ENCODE measurements at places on chromosomes 7 and 10. TPM values are rescaled to one million over a fixed set of nuclear protein-coding genes. Genes with fewer than 3 reads are reported as not detected.

Gene DCLRE1A
- total RNA-seq = 7.8 TPM

DNA sequence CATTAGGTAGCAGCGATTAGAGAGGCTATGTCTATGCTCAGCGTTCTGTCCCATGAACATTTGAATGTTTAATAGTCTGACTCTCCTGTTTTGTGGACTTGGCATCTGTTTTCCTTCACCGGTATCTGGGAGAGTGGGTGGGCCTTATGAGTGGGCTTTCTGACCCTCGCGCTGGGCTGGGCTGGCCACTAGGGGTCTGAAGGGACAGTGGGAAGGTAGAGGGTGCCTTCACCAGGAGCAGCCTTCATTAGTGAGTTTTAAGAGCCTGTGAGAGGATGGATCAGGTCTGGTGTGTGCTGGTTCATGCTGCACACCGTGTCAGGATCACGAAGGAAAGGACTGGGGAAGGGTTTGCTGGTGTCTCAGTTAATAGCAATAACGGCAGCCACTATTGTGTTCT lies 33.4 kb downstream of the DCLRE1A start:
- H3K27me3 ChIP-seq = peaks cover 9% of the 10 kb centered on the region
- DNase-seq = no peak
- H3K4me1 ChIP-seq = no peaks in the 10 kb centered on the region
- no peak overlapping the region for H3K27ac ChIP-seq

Gene CDK13
- 50.4 TPM for total RNA-seq

Gene PPP1R17
- total RNA-seq = not detected

DNA sequence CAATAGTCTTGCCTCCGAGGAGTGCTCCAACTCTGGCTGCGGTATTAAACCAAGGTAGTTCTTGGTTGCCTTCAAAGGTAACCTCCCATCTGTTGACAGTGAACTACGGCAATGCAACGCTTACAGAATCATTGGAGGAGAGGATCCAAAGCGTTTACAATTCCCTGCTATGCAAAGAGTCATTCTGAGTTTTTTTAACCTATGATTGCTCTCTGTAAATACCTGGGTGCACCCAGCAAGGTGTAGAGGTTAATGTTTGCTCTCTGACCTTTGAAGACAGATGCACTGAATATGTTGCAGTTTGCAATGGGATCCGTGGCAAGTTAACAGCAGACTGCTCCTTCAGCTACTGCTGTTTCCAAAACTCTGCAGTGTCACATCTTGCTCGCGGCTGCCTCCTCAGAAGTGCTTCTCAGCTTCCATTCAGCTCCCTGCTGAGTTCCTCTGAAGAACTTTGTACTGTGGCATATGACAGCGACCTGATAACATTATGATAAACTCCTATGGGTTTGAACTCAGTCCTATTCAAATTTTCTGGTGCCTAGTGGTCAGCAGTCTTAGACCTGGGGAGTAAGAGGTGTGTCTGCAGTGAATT lies 29.0 kb downstream of the KIAA1217 start:
- no peaks in the 10 kb centered on the region for H3K36me3 ChIP-seq
- no peak for DNase-seq
- peaks cover 4% of the 10 kb centered on the region for H3K27me3 ChIP-seq
- H3K27ac ChIP-seq = no peak overlapping the region
- no peak overlapping the region for H3K4me3 ChIP-seq
- H3K4me1 ChIP-seq = no peaks in the 10 kb centered on the region

Gene SPDYE2
- total RNA-seq = not detected

GRCh38 chr10:117921421-117921820 lies 125.3 kb downstream of the RAB11FIP2 start:
- no peak overlapping the region for H3K4me3 ChIP-seq
- no peaks in the 10 kb centered on the region for H3K36me3 ChIP-seq
- no peak for DNase-seq
- H3K4me1 ChIP-seq = no peaks in the 10 kb centered on the region

DNA sequence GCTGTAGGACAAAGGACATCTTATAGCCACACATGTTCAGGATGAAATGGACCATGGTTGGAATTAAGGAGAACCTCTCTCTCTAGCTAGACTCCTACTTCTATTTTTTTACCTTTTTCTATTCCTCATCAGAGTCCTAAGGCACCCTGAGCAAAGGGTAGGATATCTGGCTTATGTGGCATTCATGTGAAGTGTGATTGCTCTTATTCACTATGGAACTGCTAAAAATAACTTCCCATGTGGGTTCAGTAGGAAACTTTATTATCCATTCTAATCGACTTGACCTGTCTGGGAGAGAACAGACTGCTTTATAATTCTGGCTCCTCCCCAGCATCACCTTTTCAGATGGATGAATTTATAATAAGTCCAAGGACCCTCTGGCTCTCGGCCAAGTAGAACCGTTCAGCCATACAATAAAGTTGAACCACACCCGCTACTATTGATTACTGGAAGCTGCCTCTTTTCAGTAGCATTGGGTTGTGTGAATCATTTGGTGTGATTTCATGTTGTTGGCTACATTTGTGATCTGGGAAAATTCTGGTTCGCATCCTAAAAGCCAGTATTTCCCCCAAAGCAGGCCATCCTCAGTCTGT lies 117.5 kb downstream of the NRF1 start:
- no peak overlapping the region for H3K4me3 ChIP-seq
- H3K27ac ChIP-seq = no peak overlapping the region

Gene AVPI1
- 30.8 TPM for total RNA-seq

DNA sequence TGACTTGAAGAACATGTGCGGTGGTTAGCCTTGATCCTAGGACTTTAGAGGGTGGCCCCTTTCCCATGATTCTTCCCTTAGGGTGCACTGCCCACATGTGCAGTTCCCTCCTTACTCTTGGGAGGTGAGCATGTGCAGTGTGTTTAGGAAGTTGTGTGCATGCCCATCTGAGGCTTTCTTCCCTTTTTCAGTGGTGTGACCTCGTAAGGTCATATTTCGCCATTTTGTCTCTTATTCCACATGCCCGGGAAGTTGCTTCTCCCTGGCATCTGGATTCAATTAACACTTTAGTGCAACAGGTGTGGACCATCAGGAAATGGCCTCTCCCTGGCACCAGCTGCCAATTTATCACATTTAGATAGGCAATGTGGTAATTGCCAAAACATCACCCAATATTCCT lies 380.6 kb upstream of the VSTM2A start:
- no peaks in the 10 kb centered on the region for H3K27me3 ChIP-seq
- H3K27ac ChIP-seq = no peak overlapping the region
- no peaks in the 10 kb centered on the region for H3K36me3 ChIP-seq
- H3K4me3 ChIP-seq = no peak overlapping the region
- DNase-seq = no peak

DNA sequence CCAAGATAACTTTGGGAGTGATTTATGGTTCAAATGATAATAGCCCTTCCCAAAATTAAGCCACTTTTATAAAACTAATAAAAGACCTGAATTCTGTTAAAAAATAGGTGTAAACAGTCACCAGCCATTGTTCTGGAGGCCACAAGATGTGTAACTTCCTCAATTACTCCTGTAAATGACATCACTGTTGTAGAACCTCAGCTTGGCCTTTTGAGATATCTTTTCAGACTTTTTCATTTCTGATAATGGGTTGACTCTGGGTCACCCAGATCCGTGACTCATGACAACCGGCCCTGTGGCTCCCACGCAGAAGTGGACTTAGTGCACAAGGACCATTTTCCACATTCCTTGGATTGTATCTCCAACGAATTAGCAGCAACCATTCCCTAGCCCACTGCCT lies 106.6 kb downstream of the DKK1 start:
- no peak overlapping the region for H3K4me3 ChIP-seq
- no peak overlapping the region for H3K27ac ChIP-seq
- no peaks in the 10 kb centered on the region for H3K27me3 ChIP-seq
- H3K4me1 ChIP-seq = peaks cover 6% of the 10 kb centered on the region

DNA sequence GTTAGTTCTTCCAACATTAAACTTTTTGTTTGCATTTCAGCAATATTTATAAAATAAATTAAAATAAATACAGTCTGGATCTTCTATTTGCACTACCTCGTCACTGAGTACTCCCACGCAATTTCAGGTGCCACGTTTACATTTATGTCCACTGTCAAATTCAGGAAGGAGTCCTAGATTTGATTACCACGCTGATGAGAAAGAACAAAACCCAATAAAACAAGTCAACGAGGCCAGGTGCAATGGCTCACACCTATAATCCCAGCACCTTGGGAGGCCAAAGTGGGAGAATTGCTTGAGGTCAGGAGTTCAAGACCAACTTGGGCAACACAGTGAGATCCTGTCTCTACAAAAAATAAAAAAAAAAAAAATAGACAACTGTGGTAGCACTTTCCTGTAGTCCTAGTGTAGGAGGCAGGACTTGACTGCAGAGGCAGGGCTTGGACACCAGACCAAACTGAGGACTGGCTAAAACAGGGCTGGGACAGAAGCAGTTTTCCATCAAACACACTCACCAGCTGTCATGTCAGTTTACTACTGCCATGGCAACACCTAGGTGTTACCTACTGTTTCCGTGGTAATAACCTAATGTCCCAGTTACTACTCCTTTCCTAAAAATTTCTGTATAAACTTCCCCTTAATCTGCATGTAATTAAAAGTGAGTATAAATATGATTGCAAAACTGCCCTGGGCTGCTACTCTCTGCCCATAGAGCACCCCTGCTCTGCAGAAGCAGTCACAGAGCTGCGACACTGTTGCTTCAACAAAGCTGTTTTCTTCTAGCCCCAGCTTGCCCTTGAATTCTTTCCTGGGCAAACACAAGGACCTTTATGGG lies 341.7 kb downstream of the PARD3 start:
- H3K27ac ChIP-seq = no peak overlapping the region
- DNase-seq = no peak
- peaks cover 3% of the 10 kb centered on the region for H3K4me1 ChIP-seq
- H3K27me3 ChIP-seq = no peaks in the 10 kb centered on the region
- H3K36me3 ChIP-seq = no peaks in the 10 kb centered on the region
- H3K4me3 ChIP-seq = no peak overlapping the region

Gene TMEM26
- total RNA-seq = 0.56 TPM

DNA sequence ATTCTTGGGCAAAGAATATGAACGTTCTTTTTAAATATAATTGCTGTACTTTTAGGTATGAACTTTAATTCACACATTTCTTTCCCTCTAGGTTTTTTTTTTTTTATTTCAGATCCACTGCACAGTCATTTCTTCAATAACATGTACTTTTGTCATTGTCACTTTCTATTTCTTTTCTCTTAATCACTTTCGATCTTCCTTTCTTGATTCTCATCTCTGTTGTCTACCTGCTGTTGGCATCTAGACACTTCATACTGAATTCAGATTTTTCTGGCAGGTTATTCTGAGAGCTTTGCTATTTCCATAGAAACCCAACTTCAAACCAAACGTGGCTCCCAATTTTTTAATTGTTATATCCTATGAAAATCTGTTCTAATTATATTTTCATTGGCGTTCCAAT lies 211.7 kb upstream of the KLF6 start:
- H3K36me3 ChIP-seq = no peaks in the 10 kb centered on the region
- H3K4me3 ChIP-seq = no peak overlapping the region
- no peak overlapping the region for H3K27ac ChIP-seq

DNA sequence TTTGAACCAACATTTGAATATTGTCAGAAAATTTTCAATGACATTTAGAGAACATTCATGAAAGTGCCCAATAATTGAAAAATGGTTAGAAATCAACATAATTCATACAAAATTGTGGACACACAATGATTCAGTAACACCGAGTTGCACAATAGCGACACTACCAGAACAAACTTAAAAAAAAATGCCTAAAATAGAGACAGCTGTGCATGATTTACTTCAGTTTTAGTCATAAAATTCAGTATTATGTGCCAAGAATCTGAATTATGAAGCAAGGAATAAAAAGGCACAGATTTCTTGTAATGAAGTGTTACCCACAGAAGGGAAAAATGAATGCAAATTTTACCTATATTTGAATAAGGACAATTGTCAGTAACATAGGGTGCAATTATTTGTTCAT lies 396.0 kb downstream of the SEMA3D start:
- peak; percentile 62 for DNase-seq
- no peaks in the 10 kb centered on the region for H3K27me3 ChIP-seq
- no peak overlapping the region for H3K27ac ChIP-seq
- no peak overlapping the region for H3K4me3 ChIP-seq
- H3K36me3 ChIP-seq = no peaks in the 10 kb centered on the region

Gene PHYHIPL
- total RNA-seq = not detected

Gene ZNF786
- 5.8 TPM for total RNA-seq

Gene CYP26A1
- total RNA-seq = not detected

GRCh38 chr10:61961278-61961677 lies 59.8 kb downstream of the ARID5B start:
- no peaks in the 10 kb centered on the region for H3K27me3 ChIP-seq
- no peak overlapping the region for H3K27ac ChIP-seq

Gene SPACDR
- 1.1 TPM for total RNA-seq

DNA sequence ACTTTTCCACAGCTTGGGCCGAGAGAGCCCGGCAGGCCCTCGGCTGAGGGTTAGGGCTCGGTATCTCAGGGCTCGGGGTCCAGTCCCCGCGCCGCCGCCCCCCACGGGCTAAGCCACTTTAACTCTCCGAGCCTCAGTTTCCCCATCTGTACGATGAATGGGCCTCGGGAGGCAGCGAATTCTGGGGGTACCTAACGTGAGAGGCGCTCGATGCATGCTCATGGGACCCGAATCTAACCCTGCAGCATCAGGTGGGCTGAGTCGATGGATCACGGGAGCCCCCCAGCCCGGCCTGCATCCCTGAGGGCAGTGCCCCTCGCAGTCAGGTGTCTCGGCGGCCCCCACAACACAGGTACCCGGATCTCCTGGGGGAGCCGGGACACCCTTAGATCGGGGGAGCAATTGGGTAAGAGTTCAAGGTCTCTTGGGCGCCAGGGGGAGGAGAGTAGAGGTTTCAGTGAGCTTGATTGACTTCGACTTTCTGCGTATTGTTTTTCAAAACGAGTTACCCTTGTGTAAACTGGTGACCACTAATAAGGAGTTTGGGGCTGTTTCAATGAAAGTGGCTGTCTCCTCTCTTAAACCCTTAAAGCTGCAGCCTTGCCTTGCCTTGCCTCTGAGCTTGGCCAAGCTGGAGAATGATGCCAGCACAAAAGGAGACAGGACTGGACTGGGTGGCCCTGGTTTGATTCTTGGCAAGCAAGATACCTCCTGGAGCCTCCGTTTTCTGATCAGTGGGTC lies 631 bp downstream of the POR start:
- H3K27me3 ChIP-seq = no peaks in the 10 kb centered on the region
- H3K4me1 ChIP-seq = peaks cover 2% of the 10 kb centered on the region
- H3K36me3 ChIP-seq = 0 out of 2 replicates have a peak, but pooled peaks cover 1% of the 10 kb centered on the region
- peak overlapping the region; percentile 72 for H3K4me3 ChIP-seq

DNA sequence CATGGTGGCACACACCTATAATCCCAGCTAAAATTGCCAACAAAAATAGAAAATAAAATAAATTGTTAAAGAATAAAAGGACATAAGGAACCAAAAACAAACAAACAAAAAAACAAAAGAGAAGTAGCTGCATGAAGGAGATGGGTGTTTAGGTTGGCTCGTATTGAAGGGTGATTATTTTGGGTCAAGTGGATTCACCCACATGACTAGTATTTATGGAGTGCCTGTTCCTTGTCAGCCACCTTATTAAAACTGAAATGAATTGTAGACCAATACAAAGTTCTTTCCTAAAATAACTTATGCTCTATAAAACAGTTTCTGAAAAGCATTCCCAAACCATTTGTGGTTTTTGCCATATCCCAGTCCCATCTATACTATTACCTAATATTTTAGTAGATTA lies 138.7 kb downstream of the BTAF1 start:
- no peaks in the 10 kb centered on the region for H3K4me1 ChIP-seq
- H3K27me3 ChIP-seq = no peaks in the 10 kb centered on the region
- no peaks in the 10 kb centered on the region for H3K36me3 ChIP-seq
- no peak overlapping the region for H3K27ac ChIP-seq
- no peak overlapping the region for H3K4me3 ChIP-seq
